Foreskin keratinocyte (primary cell): ENCODE measurements at places on chromosomes 4 and X. TPM values are rescaled to one million over a fixed set of nuclear protein-coding genes. Genes with fewer than 3 reads are reported as not detected.

DNA sequence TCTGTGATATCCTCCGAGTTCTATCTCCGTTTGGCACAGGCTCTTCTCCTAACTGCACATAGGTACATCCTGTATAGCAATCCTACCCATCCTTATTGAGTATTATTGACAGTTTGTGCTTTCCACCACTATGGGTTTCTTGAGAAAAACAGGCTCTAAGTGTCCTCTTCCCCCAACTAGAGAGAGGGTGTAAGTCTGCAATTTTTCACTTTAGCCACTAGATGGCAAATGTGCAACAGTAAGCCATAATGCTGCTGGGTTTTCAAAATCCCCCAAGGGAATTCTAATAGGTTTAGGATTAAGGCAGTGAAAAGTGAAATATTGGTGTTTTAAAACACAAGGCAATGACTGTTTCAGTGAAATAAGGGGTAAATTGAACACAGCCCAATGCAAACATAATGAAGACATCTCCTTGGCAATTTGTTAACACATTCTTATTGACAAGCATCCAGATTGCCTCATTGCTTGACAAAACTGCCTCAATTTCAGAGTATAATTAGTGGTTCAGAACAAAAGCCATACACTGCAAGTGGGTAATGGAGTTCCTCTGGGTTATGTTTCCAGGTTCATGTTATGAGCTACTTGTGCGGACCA, 239.0 kb upstream of the HTR2C start:
- DNase-seq = peak; percentile 7

DNA sequence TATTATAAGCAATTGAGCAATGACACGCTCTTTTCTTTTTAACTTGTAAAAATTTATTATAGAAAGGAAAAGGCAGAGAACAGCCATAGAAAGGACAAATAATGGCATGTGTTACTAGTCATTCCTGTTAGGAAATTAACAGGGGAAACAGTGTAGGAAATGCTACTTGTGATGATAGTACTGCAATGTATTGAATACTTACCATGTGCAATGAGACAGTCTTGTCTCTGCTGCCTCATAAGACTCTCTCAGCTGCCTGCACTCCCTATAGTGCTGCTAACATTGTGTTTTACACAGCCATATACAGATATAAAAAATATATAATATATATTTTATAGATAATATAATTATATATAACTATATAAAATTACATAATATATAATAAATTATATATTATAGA, 62.3 kb upstream of the SHOX start:
- DNase-seq = no peak

VCX2 gene
- total RNA-seq = not detected in 2 replicates

TMEM255A gene
- 0.07 TPM in 1 of 2 replicates, not detected in the other for total RNA-seq
